ENCODE measurements at places on chromosomes 12 and 14. TPM values are rescaled to one million over a fixed set of nuclear protein-coding genes. Genes with fewer than 3 reads are reported as not detected.

Gene PIP4P1
- total RNA-seq = 27.9 TPM

Gene CCDC184
- 0.39 TPM for total RNA-seq

Gene TTC6
- not detected for total RNA-seq

Gene NRXN3
- under 0.01 TPM for total RNA-seq

Gene COCH
- total RNA-seq = 1.1 TPM

Gene MUCL1
- not detected for total RNA-seq

Gene GPR135
- 4.3 TPM for total RNA-seq

Gene TSHR
- not detected for total RNA-seq

Gene SLC38A4
- total RNA-seq = under 0.01 TPM

Gene RASAL1
- total RNA-seq = not detected

Gene MYF6
- total RNA-seq = not detected

Gene RHOJ
- 1.1 TPM for total RNA-seq

Gene ANGEL1
- total RNA-seq = 9.4 TPM

Gene CLEC14A
- total RNA-seq = 0.20 TPM

Gene SLC10A1
- total RNA-seq = not detected

Gene PSMA6
- total RNA-seq = 169 TPM

Gene KRT80
- under 0.01 TPM for total RNA-seq

Gene KRT4
- not detected for total RNA-seq

Gene KRT2
- total RNA-seq = not detected

Gene LRP1
- 425 TPM for total RNA-seq

Gene ASB2
- not detected for total RNA-seq

Gene KERA
- total RNA-seq = not detected

Gene SERPINA12
- total RNA-seq = not detected

Gene ITFG2
- total RNA-seq = 23.9 TPM

Gene CLEC4D
- not detected for total RNA-seq

Gene HPD
- total RNA-seq = 1.5 TPM

Gene KCNK13
- total RNA-seq = not detected

Gene DPPA3
- not detected for total RNA-seq

Gene HOXC4
- 2.2 TPM for total RNA-seq

Gene RNF212B
- total RNA-seq = not detected

Gene POTEM
- not detected for total RNA-seq

Gene FAM177A1
- 25.0 TPM for total RNA-seq

Gene BBS10
- 8.8 TPM for total RNA-seq

Gene KRT74
- total RNA-seq = not detected

Gene DICER1
- 28.7 TPM for total RNA-seq

Gene SLC25A47
- total RNA-seq = not detected

Gene FBLN5
- 34.2 TPM for total RNA-seq

Gene UBR7
- 32.6 TPM for total RNA-seq

Gene SMCO2
- not detected for total RNA-seq

Gene P2RX4
- total RNA-seq = 10.6 TPM

Gene GUCY2C
- not detected for total RNA-seq
